ENCODE measurements at places on chromosomes 16 and 17.

- DNase-seq: no peak
Observed at GRCh38 chr17:75024686-75025397, 12.4 kb downstream of the MRPL58 start.

DNA sequence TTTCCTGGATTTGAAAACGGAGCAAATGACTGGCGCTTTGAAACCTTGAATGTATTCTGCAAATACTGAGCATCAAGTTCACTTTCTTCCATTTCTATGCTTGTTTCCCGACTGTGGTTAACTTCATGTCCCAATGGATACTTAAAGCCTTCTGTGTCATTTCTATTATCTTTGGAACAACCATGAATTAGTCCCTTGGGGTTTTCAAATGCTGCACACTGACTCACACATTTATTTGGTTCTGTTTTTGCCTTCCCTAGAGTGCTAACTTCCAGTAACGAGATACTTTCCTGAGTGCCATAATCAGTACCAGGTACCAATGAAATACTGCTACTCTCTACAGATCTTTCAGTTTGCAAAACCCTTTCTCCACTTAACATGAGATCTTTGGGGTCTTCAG is 32.3 kb downstream of the BRCA1 start:
- no peak for DNase-seq

DNA sequence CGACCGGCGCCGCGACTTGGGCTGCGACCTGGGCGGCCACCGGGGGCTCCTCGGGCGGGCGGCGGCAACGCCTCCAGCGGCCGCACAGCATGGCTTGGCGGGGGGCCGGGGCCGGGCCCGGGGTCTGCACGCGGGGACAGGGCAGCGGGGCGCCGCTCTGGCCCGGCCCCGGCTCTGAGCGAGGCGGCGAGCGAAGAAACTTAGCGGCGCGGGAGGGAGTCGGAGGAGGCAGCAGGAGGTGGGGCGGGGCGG is at the start of gene PLCD3:
Gene PLCD3 (minus strand): TSS at position 196 of the 252 bp plus-strand sequence. CDS start 105 bp downstream, at position 91.
- no peak for DNase-seq

GRCh38 chr17:19724501-19725420 is 8.4 kb upstream of the SLC47A2 start:
- no peak for DNase-seq

GRCh38 chr17:39238311-39238972 is 12.7 kb upstream of the STAC2 start:
- DNase-seq: no peak

DNA sequence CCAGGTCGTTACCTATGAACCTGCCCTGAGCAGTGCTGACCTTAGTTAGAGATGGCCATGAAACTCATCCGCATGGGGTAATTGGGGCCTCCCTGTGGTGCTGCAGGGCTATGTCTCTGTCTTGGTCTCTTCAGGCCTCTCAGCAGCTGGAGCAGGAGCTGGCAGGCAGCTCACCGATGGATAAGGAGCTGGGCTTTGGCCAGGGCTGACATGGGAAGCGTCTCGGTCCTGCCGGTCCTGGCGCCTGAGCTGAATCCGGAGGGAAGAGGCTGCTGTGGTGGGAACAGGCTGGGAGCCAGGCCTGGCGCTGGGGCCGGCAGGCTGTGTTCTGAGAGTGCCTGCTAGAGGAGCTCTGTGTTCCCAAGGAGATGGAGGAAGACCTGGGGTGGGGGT is 10.1 kb downstream of the IL32 start:
- DNase-seq: no peak

DNA sequence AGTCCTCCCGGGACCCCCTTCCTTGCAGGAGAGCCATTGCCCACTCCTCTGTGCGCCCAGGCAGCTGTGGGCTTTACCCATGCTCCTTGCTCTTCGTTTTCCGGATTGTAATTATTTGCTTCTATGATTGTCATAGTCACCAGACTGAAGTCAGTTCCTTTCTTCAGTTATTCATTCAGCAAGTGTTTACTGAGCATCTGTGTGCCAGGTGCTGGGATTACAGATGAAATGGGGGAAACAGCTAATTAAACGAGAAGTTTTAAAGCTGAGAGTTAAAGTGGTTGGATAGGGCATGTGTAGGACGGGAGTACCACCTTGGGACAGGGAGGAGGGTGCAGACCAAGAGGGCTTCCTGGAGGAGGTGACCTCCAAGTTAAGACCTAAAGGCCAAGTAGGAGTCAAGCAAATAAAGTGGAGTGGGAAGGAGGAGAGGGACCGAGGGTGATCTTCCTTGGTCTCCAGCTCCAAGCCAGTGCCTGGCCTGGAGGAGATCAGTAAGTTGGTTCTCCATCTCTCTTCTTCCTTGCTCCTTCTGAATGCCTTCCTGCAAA is 126.6 kb downstream of the OR1D5 start:
- no peak for DNase-seq

GRCh38 chr17:55763856-55764255 is 13.0 kb downstream of the PCTP start:
- no peak for DNase-seq

- no peak for DNase-seq
Observed at GRCh38 chr16:730666-731509, 4.0 kb downstream of the HAGHL start.

DNA sequence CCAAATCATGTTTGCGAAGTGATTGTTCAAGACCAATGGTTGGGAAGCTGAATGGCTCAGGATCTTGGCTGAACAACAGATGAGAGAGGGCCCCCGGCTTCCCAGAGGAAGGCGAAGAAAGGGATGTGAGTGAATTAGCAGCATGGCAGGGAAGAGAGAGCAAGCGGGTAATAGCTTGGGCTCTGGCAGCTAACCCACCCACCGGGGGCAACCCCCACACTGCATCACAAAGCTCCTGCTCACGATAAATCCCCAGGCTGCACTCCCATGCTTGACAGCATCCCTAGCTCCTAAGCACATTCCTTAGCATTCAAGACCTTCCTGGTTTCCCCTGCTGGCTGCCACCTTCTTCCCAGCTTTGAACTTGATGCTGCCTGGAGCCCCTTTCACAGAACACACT is 26.2 kb upstream of the EMP2 start:
- DNase-seq: no peak

DNA sequence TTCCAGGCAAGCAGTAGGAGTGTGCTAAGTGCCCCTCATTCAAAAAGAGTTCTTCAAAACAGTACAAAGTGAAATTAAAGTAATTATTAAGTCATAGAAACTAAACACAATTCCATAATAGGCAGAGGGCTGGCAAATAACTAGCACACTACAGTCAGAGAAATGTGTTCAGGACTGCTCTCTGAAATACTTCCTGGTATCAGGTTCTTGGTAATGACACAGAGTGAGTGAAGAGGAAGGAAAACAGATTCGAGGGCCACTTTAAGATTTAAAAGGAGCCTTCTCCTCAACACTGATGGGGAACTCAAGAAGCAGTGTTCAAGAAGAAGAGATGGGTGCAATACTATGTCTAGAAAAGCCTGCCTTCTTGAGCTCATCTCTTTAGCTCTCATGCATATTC is 139.2 kb downstream of the TOX3 start:
- DNase-seq: no peak

DNA sequence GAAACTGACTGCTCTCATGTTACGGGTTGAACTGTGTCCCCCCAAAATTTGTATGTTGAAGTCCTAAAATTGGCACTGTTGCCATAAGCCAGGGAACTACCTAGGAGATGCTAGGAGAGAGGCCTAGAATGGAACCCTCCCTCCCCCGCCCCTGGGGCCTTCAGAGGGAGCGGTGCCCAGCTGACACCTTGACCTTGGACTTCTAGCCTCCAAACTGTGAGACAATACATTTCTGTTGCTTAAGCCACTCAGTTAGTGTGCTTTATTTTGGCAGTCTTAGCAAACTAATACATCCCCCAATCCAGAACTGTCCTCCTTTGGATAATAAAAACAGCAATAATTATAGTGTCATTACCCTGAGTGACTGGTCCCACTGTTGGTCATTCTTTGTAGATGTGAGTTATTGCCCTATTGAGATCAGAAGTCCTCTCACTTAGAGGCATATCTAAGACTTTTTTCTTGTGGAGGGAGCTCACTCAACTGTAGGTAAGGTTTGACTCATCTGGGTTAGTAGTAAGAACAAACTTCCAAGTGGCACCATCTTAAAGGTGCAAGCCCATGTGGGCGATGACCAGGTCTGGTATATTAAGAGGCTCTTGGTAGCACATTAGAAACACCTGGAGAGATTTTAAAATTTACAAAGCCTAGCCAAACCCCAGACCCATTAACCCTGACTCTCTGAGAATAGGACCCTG is 93.0 kb upstream of the HLF start:
- no peak for DNase-seq

DNA sequence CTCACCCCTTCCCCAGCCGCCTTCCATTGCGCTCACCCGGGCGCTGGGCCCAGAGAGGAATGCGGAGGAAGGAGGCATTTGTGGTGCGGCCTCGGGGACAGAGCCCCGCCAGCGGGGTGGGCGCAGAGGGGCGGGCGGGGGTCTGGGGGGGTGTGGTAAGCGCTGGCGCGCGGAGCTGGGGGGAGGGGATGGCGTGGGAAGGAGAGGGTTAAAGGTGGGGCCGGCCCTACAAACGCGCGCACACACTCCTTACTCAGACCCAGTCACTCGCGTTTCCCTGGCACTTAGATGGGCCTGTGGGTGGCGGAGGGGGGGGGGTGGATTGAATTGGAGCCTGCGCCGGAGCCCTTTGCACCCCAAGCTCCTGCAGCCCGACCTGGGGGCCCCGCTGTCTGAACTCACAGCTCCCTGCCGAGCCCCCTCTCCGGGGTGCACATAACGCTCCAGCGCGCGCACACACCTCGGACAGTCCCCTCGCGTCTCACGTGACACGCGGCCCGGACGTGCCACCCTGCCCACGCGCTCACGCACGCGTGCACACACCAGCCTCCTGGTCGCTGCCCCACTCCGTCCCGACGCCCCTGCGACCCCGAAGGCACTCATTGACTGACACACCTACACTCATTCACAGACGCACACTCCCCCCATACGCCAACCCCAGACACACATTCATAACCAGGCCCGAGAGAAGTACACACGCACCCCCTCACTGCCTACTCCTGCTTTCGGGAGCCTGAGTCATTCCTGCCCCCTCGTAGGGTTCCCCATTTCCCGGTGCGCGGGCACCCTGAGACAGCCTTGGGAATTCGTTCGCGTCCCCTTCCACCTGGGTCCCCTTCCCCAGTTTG is 844 bp downstream of the TBKBP1 start:
- DNase-seq: no peak

GRCh38 chr17:63681530-63681929 is 18.4 kb downstream of the LIMD2 start:
- no peak for DNase-seq

DNA sequence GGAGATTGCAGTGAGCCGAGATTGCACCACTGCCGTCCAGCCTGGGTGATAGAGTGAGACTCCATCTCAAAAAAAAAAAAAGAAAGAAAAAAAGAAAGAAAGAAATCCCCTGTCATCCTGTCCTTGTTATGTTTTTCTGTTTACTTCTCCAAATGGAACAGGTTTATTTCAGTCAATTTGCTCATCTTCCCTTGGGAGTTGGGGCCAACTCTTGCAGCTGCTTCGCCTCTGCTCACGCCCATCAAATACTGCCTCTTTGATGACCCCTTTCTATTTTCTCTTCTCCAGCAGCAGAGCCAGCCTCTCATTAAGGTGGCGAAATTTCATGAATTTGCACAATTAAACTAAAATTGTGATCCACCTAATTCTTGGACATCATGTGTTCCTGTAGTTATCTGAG is 173.4 kb downstream of the ZNF18 start:
- DNase-seq: no peak

- no peak for DNase-seq
Observed at GRCh38 chr17:65029605-65030336, 26.8 kb downstream of the GNA13 start.

GRCh38 chr17:60301649-60302048 is 90.3 kb downstream of the USP32 start:
- DNase-seq: no peak

DNA sequence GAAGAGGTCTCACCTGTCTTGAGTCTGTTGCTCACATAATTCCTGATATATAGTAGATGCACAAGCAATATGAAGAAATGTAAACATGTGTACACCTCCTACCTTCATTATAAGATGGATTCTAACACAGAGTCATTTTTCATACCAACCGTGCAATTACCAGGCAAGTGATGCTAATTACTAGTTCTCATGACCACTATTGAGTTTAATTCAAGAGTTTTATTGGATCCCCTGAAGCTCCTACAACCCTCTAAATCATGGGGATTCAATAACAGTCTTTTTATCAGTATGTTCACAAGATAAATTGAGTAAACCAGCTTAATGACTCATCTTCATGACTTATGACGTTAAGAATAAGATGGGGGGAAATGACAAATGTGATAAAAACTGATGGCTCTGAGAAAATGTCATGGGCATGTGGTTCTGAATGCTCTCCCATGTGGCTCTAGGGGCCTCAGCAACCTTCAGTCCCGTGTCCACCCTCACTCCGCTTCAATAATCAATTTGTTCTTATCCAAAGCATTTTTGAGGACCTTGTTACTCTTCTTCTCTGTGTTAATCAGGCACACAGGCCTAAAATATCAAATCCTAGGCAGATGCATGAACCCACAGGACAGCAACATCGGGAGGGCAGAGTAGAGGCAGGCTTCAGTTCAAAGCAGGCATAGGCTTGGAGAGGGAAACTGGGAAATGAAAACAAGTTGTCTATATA is 42.8 kb downstream of the PRAC1 start:
- DNase-seq: no peak

DNA sequence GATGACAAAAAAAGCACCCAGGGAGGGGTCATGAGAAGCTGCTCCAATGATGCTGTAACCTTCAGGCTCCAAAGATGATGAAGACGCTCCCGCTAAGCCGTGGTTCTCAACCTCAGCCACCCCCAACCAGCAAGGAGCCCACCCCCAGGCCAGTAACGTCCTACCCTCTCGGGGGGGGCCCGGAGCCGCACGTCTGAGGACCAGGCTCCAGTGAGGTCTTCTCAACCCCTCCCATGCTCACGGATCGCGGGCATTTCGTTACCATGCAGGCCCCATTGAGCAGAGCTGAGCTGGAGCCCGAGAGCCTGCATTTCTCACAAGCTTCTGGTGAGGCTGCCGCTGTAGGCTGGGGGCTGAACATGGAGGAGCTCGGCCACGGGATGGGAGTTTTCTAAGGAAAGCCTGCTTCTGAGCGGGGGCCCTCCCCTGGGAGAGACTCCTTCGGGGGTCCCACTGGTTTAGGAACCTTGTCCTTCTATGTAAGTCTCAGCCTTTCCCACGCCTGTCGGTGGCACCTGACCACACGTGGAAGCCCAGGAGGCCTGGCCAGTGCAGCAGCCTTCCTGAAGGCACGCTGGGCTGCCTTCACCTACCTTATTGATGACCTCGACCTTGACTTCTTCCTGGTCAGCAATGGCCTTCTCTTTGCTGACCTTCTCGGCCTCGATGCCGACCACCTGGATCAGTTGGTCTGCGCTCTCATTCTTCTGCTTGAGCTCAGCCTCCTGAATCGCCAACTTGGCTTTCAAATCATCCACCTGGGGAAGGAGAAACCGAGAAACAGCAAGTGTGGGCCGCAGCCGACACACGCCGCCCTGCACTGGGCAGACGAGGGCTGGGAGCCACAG is 82.7 kb downstream of the PGS1 start:
- DNase-seq: no peak

All from renal pelvis (tissue), 12 donors.